ENCODE measurements at places on chromosomes 13 and 19.

DNA sequence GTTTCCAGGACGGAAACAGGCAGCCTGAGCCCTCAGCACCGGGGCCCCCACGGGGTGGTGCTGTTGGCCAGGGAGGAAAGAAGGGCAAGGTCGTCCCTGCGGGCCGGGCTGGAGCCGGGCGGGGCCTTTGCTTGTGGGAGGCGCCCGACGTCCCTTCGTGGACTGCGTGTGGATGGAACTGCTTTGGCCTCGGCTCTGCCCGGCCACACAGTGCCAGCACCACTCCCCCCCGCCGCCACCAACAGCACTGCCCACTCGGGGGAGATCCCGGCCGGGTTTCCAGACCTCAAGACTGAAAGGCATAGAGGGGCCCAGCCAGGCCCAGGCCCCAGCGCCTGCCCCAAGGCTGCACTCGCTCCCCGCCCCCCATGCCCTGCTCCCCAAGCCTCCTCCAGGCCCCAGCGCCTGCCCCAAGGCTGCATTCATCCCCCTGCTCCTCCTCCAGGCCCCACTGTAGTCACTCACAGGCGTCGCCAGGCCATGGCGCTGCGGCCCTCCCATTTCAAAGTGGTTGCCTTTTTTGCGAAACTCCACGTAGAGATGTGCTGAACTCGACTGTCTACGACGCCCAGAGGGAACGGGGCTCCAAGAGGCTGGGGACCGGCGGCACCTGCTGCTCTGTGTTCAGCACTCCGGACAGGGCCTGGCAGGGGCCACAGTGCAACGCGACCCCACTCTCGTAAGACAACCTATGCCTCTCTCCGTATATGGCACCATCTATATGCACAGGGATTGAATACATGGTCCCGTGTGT is 22.5 kb downstream of the C13orf46 start:
- peak; percentile 41 for DNase-seq

GRCh38 chr19:1880611-1881392 is 4.5 kb downstream of the ABHD17A start:
- no peak for DNase-seq

DNA sequence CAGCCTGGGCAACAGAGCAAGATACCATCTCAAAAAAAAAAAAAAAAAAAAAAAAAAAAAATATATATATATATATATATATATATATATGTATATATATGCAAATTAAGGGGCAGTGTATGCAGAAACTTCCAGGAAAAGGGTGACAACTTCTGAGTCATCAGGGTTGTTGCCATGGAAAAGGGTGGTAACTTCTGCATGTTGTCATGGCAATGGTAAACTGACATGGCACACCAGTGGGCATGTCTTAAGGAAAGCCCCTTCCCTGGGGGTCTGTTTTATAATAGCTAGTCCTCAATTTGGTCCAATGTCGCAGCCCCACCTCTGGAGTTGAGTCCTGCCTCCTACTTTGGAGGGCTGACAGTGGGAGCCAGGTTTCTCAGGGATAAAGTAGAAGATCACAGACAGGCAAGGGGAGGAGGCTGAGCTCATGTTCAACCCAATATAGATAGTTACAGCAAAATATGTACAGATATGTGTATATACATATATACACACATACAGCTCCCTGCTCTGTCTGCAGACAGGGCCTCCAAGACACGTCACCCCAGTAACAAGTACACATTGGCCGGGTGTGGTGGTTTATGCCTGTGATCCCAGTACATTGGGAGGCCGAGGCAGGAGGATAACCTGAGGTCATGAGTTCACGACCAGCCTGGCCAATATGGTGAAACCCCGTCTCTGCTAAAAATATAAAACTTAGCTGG is 7.2 kb upstream of the FCHO1 start:
- no peak for DNase-seq

- peak; percentile 67 for DNase-seq
These were observed 43.1 kb downstream of the CYP4F22 start for GRCh38 chr19:15551293-15552004.

DNA sequence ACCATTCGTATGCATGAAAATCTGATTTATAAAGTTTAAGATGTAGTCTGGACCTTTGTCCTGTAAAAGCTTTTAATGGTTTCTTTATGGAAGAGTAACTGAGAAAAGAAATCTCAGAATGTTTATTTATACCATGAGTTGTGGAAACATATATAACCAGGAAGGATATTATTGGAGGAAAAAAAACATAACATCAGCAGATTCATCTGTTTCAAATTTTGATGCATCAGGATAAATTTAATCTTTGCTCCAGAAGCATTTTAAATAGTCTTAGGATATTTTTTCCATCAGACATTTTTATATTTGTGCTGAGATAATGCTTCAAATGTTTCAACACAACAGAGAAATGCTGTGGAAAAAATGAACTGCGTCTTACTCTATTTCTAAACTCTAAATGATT is 31.2 kb upstream of the CSNK1A1L start:
- DNase-seq: no peak

- no peak for DNase-seq
These were observed 245.3 kb downstream of the ITGBL1 start for GRCh38 chr13:101697745-101698144.

- no peak for DNase-seq
These were observed 12.6 kb upstream of the TM6SF2 start for GRCh38 chr19:19285686-19286085.

DNA sequence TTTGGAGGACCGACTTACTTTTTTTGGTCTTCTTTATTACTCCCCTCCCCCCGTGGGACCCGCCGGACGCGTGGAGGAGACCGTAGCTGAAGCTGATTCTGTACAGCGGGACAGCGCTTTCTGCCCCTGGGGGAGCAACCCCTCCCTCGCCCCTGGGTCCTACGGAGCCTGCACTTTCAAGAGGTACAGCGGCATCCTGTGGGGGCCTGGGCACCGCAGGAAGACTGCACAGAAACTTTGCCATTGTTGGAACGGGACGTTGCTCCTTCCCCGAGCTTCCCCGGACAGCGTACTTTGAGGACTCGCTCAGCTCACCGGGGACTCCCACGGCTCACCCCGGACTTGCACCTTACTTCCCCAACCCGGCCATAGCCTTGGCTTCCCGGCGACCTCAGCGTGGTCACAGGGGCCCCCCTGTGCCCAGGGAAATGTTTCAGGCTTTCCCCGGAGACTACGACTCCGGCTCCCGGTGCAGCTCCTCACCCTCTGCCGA is 409 bp downstream of the FOSB start:
- DNase-seq: peak; percentile 47

GRCh38 chr13:20114066-20114610 is 46.7 kb downstream of the GJA3 start:
- DNase-seq: no peak

DNA sequence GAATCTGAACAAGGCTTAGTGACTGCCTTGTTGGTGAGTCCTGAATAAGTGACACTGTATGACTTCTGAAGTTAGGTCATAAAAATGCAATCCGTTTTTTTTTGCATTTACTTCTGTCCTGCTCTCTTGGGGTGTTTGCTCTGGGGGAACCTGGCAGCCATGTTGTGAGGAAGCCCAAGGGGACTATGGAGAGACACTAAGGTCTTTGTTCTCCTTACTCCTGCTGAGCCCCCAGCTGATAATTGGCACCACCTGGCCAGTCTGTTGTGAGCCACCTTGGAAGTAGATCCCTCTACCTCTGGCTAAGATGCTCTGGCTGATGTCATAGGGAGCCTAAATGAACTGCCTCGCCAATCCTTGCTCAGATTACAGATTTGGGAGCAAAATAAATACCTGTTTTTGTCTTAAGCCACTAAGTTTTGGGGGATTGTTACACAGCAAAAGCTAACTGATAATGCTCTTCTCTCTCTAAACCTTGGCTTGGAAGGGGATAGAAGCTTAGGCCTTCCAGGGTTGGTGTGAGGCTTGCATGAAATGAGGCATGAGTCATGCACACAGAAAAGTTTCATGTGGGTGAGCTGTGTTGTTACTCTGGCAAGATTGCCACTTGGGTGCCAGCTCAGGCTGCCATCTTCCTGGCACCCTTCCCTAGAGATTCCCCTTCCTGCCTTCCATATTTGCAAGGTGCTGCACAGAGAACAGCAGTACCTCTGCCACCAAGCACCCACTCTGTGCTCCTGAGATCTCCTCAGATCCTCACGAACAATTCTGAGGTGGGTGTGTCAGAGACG is 10.1 kb downstream of the TUBB4A start:
- no peak for DNase-seq

GRCh38 chr19:15072930-15073647 is 8.9 kb upstream of the OR1I1 start:
- no peak for DNase-seq

- no peak for DNase-seq
These were observed 758 bp upstream of the ZNF888 start for GRCh38 chr19:52923778-52924593.

DNA sequence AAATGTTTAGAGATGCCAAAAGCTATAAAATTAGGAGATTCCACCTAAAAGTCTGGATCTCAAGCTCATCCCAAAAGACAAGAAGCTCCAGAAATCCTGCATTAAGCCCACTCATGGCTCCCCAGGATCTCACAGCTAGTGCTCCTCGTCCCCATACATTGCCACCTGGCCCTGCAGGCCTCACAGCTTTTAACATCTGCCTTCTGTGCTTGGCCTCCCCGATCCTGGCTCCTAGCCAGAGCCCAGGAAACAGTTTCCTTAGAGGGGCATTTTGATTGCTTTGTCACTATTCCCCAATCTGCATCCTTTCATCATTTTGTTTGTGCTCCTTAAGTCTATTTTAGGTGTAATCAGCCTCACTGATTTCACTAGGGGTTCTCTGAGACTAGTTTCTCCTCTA is 14.5 kb upstream of the DCT start:
- no peak for DNase-seq

- DNase-seq: no peak
These were observed 126.9 kb downstream of the ITGBL1 start for GRCh38 chr13:101579281-101579802.

DNA sequence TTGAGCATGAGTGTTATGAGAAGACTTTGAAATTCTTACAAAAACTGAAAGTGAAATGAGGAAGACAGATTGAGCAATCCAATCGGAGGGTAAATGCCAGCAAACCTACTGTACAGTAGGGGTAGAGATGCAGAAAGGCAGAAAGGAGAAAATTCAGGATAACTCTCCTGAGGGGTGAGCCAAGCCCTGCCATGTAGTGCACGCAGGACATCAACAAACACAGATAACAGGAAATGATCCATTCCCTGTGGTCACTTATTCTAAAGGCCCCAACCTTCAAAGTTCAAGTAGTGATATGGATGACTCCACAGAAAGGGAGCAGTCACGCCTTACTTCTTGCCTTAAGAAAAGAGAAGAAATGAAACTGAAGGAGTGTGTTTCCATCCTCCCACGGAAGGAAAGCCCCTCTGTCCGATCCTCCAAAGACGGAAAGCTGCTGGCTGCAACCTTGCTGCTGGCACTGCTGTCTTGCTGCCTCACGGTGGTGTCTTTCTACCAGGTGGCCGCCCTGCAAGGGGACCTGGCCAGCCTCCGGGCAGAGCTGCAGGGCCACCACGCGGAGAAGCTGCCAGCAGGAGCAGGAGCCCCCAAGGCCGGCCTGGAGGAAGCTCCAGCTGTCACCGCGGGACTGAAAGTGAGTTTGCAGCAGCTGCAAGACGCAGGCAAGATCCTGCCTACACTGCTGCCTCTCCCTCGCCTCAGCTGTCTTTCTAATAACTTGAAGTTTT is at the start of gene TNFSF13B:
Gene TNFSF13B, plus strand, starts transcription at position 118 of the 728 bp plus-strand sequence. Its CDS starts 178 bp downstream, at position 296.
- peak; percentile 26 for DNase-seq

DNA sequence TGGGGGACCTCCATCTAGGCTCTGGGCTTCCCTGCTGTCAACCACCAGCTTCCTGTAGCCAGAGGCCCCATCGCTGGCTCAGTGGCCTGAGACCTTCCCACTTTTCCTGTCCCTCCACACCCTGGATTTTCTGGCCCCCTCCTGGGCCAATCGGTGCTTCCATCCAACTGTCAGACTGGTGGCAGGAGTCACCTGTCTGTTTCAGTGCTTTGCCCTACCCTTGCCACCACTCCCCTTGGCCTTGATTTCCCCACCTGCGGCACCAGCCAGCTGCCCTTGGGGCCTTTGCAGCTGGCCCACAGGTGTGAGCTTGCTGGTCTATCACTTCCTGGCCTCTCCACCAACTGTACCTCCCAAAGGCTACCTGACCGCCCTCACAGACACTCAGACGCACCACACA is 12.5 kb downstream of the VSIG10L start:
- no peak for DNase-seq
